ENCODE measurements at places on chromosomes 6 and 20. TPM values are rescaled to one million over a fixed set of nuclear protein-coding genes. Genes with fewer than 3 reads are reported as not detected.

DNA sequence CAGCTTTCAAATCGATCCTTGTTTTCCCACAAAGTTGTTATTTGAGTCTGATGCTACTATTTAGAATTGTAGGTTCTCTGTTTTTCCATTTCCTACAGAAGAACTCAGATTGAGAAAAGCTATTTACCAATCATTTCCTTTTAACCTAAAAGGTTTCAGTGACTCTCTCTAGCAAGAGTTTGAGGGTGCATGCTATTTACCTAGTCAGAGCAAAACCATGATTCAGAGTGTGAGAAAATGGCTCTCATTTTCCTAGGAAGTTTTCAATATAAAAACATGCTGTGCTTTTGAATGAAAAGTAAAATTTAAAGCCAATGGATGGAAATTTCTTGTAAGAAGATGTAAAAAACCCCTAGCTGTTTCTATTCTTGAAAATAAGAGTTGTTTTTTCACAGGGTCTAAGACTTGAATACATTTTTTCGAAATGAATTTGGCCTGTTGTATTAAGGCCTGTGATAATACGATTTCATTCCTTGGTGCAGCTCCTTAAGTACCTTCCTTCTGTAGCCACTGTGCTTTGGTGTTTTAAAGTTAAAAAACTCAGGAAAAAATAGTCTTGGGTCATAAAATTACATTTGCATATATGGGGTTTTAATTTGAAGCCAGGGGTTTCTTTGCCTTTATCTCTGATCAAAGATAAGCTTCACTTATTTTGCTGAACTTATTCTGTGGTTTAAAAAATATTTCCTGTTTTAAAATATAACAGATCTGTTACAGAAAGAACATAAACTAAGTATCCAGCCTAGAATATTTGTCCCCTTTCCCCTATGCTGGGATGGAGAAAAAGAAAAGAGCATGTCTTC lies 18.0 kb upstream of the RSPH3 start:
- DNase-seq = no peak

Gene GPR6
- polyA plus RNA-seq = not detected

GRCh38 chr6:101738481-101738880 lies 345.0 kb downstream of the GRIK2 start:
- DNase-seq = no peak

DNA sequence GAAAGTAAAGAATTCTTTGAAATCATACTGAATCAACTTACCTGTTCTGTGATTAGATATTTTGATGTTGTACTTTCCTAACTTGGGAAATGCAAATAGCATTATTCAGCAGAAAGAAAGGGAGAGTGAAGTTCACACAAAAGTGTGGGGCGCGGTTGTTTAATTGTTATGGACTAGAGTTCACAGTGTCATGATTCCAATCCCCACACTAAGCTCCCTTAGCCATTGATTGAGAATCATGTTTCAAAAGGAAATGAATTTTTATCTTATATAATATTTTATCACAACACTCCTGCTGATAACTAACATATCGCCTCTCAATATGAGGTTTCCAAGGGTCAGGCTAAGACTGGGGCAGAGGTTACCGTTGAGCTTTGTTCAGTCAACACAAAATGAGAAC lies 3.0 kb upstream of the GSTA5 start:
- DNase-seq = no peak

DNA sequence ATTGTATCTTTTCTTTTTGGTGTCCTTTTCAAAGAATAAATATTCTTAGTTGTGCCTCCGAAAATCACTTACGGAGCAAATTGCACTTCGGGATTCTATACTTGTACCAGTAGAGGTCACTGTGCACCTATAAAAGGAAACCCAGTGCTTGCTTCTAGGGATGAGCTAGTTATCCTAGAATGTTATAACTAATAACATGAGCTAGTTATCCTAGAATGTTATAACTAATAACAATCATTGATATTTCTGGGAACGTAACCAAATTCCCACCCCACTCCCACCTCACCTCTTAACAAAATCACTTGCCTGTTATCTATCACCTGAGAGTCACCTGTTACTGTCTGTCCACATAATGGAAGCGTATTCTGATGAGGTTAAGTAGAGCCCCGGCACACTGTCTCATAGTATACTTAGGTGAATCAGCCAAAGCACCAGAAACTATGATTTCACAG lies 126.9 kb upstream of the TIAM2 start:
- DNase-seq = no peak

DNA sequence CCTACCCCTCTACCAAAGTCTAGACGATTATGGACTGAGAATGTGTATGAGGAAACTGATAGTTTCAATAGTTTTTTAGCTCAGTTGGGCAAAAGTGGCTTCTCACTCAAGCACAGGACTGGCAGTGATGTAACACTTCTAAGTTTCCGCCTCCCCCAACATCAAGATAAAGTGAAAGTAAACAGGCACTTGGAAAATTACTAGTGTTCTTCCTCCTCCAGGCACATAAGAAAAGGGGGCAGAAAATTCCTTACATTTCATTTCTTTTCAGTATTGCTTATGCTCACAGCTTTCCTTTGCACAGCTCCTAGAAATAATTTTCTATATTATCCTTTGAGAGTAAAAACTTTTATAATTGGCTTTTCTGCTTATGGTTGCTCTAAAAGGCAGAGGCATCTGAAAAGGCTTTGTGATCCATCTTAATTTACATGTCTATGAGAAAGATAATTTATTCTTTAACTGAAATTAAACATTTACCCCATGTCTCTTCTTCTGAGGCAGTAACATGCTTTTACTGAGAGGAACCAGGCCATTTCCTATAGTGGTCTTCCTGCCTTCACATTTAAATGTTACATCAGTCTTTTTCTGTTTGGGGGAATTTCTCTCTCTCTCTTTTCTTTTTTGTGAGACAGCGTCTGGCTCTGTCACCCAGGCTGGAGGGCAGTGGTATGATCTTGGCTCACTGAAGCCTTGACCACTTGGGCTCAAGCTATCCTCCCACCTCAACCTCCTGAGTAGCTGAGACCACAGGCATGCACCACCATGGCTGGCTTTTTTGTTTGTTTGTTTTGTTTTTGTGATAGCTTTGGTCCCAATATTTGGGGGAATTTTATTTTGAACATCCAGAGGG lies 65.0 kb upstream of the EEF1A1 start:
- peak; percentile 54 for DNase-seq

GRCh38 chr6:12952318-12952717 lies 235.8 kb downstream of the PHACTR1 start:
- DNase-seq = no peak

DNA sequence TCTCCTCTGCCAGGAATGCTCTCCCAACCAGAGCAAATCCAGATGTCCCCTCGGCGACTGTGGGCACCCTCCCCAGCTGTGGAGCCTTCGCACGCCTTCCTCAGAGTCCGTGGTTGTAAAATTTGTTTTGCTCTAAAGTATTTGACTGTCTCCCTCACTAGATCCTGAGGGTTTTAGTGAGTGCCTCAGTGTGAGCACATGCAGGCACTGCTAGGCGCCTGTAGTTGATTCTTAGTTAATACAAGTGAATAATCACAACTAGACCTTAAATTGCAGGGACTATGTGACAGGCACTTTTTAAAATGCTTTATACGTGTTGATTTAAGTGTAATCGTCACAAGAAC lies 680 bp upstream of the MTCH1 start:
- DNase-seq = no peak

Gene SFTA2
- polyA plus RNA-seq = 0.76 TPM

Measured in left renal pelvis (tissue), 4 donors.